AG09309 (cell line): ENCODE measurements at places on chromosomes 11 and 22.

DNA sequence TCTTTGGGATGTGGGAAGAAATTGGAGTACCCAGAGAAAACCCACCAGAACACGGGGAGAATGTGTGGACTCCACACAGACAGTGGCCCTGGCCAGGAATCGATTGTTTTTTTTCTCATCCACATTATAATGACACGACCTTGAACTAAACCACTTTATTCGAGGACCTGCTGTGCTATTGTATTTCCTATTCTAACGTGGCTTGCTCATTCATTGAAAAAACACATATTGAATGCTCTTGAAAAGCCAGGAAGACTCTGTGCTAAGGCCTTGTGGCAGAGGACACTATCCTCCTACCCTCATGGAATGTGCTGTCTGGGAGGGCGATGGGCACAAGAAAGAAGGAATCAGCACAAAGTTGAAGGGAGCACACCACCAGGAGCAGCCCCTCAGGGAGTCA lies 9.1 kb upstream of the SREBF2 start:
- no peak for DNase-seq

DNA sequence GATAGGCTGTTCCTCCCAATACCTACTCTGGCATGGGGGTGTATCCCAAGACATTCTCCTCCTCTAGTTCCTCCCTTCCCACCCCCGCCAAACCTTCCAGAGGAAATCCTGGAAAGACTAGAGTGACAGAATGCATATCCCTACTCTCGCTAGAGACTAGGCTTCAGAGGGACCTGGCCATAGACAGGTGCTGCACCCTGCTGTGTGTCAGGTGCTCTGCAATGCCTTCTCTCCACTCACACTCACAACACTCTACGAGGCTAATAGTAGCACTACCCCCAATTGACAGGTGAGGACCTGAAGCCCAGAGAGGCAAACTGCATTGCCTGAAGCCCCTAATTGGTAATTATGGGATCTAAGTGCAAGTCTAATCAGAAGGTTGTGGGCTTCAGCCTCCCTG lies 46.2 kb upstream of the LMO1 start:
- no peak for DNase-seq

DNA sequence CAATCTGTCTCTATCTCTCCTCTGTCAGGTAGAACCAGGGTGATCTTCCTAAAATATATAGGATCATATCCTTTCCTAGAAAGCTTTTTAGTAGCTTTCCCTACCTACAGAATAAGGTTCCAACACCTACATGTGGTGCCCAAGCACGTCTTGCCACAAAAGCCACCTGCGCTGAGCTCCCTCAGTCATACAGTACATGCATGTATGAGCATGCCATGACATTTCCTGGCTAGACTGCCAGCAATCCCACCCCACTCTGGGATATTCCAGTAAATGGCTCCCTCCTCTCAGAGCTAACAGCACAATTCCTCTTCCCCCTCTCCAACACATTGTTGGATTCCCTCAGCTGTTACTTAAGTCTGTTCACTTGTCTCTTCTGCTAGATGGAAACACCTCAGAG lies 398.0 kb downstream of the TENM4 start:
- DNase-seq, result no peak

- no peak for DNase-seq
Measured at GRCh38 chr22:43830931-43831560, 18.9 kb upstream of the EFCAB6 start.

DNA sequence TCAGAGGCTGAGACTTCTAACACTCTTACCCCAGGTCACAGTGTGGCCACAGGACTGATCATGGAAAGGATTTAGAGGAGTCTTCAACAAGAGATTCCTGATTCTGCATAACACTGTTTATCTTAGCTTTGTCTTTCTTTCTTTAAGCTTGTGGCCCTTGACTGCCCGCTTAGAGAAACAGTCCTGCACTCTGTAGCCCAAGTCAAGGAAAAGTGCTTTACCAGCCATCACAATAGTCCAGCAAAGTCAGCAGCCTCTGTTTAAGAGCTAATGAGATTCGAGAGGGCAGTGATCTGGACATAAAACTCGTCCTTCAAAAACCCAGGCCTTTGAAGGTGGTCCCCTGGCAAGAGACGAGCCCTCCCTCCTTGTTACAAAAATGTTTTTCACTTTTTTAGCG lies 30.0 kb downstream of the PRDM10 start:
- DNase-seq, result no peak

GRCh38 chr22:46641811-46642266 lies 21.7 kb downstream of the GRAMD4 start:
- DNase-seq, result no peak

GRCh38 chr11:73990730-73991129 lies 8.1 kb upstream of the UCP2 start:
- no peak for DNase-seq

- DNase-seq, result no peak
Measured at GRCh38 chr11:19551457-19551856, 161.2 kb upstream of the NAV2 start.

DNA sequence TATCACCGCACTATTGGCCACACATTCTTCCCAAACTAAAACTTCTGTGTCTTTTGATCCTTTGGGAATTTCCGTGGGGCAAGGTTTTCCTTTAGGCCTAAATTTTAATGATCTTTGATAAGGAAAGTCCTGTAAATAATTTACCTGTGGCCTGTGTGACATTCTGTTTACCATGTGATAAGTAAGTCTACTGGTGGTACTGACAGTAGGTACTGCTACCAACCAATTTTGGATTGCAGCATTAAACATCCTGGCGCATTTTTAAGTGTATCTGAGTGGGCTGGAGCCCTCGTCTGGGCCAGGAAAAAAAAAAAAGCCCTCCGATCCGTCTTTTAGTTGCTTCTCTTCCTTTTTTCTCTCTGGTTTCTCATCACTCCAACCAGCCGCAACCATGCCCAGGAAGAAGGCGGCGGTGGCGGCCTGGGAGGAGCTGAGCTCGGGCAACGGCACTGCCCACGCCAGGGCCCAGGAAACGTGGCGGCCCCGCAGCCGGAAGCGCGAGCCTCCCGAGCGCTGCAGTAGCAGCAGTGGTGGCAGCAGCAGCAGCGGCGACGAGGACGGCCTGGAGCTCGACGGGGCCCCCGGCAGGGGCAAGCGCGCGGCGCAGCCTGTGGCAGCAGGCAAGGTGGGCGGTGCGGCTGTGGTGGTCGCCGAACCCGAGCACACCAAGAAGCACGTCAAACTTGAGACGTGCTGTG lies 33.6 kb downstream of the ASRGL1 start:
- no peak for DNase-seq

DNA sequence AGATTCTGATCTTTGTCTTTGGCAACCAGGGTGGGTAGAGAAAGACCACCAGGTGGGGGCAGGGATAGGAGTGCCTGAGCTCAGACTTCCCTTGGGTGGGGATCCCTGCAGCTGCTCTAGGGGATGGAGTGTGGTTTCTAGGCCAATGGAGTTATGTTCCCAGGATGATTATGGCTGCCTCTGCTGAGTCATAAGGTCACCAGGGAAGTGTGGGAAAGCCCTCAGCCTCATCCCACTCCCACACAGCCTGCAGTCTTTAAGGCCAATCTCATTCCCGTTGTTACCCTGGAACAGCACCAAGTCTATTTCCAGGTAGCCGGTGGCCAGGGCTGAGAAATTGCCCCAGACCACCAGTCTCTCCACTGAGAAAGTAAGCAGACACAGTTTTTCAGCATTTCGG lies 2269.3 kb upstream of the RAG2 start:
- no peak for DNase-seq

- no peak for DNase-seq
Measured at GRCh38 chr22:50269573-50269969, 609 bp downstream of the MAPK11 start.

DNA sequence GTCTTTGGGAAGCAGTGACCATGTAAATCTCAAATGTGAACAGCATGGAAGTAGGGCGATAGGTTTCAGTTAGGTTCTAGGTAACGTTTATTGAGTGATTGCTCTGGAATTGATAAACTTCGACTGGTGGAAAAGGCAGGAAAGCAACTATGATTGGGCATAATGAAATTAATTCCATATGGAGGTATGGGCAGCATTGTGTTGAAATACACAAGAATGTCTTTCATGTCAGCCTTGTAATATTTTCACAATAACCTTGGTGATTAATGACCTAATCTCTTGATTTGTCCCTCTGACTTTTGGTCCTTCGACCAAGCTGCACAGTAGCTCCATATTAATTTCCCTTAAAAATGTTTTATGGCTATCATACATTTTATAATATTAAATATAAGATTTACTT lies 2.8 kb downstream of the CEP57 start:
- no peak for DNase-seq

- no peak for DNase-seq
Measured at GRCh38 chr22:43152003-43152356, 621 bp downstream of the TSPO start.

GRCh38 chr11:104581246-104581980 lies 316.8 kb downstream of the CASP12 start:
- no peak for DNase-seq

GRCh38 chr11:134027671-134028070 lies 41.2 kb upstream of the JAM3 start:
- DNase-seq, result no peak
